ENCODE measurements at places on chromosomes 5 and 9.

DNA sequence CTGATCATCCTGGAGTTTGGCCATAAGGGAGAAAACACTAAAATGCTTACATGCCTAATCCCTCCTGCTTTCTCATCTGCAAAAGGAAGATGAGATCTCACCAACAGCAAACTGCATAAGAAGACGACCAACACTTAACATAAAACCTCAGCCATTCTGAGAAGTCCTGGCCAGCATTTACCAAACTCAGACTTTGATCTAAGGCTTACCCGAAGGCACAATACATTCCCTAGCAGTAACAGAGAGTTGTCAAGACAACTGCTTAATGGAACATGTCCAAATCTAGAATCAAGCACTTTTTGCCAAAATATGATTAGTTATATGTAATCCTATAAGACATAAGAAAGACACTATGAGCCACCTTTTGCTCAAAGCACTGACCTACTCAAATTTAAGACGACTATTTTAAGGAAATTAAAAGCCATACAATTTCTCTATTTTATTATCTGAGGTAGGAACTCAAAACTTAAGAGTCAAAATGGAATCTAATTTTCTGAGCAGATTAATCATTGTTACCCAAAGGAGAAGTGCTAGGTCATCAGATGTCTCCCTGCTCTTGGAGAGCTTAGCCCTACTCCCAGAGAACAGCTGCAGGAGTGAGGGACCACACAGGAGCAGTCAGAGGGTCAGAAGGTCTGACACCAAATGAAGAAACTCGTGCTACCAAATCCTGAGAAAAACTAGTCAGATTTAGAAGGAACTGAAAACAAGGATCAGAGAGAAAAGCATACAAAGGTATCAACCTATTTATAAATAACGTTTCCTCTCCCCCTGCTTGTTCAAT, 39.3 kb downstream of the EPB41L4A start:
- DNase-seq: no peak

DNA sequence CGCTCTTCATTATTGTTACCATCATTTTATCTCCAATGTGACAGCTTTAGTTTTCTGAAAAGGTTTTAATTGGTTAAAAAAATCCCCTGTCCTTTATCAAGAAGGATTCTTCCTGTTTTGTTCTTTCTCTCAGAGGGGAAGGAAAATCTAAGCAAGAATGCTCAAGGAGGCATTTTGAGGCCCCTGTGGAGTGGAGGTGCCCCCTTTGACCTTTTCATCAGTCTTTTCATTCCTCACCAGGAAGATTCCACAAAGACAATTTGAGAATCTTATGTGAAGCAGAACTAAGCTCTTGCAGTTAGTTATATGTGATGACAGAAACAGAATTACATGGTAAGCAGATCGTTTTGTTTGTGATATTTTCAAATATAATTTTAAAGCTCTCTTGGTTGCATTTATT, 489.6 kb downstream of the MAN2A1 start:
- DNase-seq: no peak

GRCh38 chr5:143870871-143871632, 59.1 kb downstream of the HMHB1 start:
- peak; percentile 46 for DNase-seq

- no peak for DNase-seq
These were observed 173.2 kb downstream of the PRELID2 start for GRCh38 chr5:145661737-145662485.

DNA sequence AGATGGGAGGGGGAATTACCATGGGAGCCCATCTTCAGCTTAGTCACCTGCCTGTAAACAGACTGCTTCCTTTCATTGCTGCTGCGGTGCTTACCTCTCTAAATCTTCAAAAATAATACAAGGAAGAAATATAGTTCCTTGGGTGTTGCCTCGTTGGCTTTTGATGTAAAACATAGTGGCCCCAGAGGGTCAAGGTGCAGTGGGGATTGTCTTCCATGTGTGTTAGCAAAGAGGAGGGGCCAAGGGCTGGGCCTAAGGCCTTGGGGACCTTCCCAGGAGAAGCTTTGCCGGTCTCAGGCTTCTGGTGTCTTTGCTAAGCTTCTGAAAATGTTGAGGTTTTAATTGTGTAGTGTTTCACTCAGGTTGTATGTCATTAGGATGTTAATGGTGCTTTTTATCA, 90.0 kb downstream of the PDE8B start:
- DNase-seq: no peak

DNA sequence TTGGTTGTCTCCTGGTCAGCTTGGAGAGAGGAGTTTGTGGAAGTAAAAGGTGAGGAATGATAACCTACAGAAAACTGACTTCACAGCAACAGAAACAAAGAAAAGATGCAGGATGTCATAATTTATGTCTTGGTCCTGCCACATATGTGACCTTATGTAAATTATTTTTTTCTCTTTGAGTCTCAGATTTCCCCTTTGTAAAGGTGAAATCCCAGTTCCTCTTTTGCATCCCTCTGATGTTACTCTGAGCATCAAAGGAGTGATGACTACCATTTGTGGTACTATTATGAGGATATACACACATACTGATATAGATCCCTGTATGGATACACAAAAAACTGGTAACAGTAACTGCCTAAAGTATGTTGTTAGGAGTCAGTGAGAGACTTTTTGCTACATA, 1.4 kb upstream of the THG1L start:
- DNase-seq: no peak

DNA sequence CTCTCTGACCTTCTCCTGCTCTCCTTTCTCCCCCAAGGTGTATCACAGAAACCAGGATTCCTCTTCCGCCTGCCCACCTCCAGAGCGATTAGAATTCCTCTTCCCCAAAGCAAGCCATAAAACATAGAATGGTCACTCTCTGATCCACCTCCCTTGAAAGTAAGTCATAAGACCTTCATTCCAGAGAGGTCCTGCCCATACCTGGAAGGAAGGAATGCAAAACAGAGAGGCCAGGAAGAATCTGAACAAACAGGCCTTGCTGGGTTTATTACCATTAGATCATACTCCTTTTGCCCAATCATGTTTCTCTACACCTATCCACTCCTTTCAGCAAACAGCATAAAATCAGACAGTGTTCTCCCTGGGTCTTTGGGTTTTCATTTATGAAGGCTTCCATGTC, 21.0 kb downstream of the CDKL3 start:
- DNase-seq: no peak

DNA sequence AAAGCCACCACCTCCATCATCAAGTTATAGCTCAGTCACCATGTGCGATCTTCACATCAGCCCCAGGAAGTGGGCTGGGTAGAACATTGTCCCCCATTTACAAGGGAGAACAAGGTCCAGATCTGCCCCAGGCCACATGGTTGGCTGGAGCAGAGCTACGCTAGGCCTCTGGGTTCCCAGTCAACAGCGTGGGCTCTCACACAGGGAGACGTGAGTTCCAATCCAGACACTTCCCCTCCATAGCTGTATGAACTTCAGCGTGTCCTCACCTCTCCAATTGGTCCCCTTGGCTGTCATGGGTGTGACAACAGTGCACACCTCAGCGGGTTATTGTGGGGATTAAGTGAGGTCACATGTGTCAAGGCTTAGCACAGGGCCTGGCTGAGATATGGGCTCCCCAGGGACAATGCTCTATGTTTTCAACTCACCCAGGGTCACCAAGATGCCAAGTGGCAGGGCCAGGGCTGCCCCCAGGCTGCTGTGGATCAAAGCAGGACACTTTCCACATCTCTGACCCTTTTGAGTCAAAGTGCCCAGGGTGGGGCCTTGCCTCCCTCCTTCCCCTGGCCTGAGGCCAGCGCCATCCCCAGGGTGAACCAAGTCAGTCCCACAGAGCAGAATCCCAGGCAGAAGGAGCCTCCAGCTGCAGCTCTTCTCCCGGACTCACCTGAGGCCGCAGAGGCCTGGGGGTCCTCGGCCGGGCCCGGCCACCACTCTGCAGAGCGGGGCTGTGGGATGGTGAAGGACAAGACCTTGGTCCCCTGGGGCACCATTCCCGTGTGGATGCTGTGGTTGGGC, 19.8 kb downstream of the AKNA start:
- no peak for DNase-seq

DNA sequence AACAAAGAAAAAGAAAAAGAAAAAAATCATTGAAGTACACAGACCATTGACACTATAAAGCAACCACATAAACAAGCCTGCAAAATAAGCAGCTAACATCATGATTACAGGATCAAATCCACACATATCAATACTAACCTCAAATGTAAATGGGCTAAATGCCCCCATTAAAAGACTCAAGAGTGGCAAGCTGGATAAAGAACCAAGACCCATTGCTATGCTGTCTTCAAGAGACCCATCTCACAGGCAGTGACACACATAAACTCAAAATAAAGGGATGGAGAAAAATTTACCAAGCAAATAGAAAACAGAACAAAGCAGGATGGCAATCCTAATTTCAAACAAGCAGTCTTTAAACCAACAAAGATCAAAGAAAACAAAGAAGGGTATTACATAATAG, 15.7 kb upstream of the FBN2 start:
- DNase-seq: no peak

GRCh38 chr5:170745481-170746071, 37.9 kb upstream of the GABRP start:
- no peak for DNase-seq

GRCh38 chr9:73162987-73163768, 11.5 kb downstream of the ANXA1 start:
- no peak for DNase-seq

DNA sequence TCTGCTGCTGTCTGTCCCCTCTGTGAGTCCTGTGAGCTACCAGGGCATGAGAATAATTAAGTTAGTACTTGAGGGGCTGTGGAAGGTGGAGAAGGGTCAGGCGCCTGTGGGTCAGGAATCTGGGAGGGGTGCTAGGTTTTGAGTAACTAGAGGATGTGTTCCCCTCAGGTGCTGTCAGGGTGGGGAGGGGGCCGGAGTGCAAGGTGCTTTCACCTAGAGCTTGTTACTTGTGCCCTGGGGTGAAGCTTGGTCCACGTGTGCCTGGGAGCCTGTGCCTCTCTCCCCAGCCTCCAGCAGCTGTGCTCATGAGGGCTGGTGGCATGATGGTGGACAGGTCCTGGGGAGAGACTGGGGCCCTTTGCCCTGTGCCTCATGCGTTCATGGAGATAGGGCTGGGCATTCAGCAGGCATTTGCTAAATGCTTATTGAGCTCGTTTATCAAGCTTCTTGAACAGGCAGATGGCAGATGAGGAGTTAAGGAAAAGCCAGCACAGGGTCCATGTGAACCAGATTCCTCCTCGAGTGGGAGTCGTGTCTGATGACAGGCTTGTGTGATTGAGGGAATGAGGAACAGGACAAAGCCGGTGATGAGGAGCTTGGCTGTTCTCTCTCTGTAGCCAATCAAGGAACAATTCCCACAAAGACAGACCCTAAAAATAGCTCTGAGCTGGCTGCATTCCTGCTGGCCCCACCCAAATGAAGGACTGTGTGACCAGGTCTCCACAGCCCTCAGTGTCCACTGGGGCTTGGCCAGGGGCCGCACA, 40.9 kb downstream of the CACNA1B start:
- DNase-seq: no peak

DNA sequence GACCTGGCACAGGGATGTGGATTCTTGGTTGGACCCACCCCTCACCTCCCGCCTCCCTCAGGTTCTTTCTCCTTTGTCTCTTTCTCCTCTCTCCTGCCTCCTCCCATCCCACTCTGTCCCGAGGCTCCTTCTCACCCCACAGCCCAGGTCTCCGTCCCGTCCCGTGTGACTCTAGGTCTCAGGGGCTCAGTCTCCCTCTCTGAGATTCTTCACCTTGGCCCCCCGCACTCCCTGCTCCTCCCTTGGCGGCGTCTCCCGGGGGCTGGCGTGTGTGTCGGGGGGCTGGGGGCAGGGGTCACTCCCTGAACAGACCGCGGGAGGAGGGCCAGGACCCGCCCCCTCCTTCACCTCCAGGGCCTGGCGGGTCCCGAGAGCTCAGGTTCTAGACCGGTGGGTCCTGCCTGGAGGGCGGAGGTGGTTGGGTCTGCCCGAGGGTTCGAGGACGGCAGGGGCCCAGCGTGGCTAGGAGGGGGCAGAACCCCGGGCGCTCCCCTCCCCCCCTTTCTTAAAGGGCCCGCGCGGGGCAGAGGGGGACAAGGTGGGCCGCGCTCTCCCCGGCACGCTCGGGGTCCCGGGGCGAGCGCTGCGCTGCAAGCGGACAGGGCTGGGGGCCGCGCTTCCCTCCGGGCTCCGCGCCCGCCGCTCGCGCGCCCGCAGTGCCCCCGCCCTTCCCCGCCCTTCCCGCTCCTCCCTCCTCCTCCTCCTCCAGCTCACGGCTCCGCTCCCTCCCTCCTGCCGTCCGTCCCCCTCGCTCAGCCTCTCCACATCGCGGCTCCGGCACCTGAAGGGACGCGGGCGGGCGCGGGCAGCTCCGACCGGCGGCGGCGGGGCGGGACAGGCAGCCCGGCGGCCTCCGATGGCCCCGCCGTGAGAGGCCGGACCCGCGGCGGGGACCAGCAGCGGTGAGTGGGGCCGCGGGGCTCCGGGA, at the start of gene PSD2:
TSS of gene PSD2 (plus strand) at position 735 of the 928 bp plus-strand sequence. CDS start 13,633 bp downstream, outside the sequence.
- peak; percentile 72 for DNase-seq

DNA sequence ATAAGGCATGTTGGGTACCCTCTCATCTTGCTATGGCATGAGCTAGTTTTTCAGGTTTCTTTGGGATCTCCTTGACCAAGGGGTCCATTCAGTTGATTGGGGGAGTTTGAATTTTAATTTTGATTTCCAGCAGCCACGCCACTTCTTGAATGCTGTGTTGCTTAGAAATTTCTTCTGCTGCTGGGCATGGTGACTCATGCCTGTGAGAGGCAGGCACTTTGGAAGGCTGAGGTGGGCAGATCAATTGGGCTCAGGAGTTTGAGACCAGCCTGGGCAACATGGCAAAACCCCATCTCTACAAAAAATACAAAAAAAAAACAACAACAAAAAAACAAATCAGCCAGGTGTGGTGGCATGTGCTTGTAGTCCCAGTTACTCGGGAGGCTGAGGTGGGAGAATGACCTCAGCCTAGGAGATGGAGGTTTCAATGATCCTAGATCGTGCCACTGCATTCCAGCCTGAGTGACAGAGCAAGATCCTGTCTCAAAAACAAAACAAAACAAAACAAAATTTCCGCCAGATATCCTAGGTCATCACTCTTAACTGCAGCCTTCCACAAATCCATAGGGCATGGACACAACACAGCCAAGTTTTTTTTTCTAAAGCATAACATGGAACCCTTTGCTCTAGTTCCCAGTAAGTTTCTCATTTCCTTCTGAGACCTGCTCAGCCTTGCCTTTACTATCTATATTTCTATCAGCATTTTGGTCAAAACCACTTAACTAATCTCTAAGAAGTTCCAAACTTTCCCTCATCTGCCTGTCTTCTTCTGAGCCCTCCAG, 17.7 kb downstream of the TMC1 start:
- no peak for DNase-seq

DNA sequence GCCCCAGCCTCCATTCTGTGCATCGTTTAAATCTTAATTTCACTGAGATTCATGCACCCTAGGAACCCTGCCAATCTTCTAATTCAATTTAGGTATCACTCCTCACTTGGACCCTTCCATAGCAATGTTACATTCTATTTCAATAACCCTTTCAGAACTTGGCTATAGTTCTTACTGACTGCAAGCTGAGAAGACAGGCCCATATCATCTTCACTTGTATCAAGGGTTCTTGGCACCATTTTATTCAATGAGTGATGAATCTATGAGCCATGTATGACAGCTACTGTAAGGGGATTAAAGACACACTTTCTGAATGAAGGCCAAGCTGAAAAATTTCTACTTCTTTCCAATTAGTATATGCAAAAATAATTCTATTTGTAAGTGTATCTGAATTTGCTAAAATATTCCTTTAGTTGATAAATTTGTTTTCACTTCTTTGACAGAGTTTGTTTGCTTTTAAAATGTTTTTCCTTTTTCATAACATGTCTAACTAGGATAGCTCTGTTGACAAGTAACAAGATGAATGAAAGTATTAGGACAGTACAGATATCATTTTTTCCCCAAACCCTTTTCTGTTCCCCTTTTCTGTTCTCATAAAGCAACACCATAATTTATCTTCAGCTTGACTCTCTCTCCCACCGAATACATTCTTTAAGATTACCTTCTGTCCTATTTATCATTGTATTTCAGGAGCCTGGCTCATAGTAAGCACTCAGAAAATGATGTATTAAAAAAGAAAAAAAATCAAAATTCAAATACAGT, 9.6 kb downstream of the ITGA2 start:
- no peak for DNase-seq
